ENCODE measurements at places on chromosomes 5 and 9.

DNA sequence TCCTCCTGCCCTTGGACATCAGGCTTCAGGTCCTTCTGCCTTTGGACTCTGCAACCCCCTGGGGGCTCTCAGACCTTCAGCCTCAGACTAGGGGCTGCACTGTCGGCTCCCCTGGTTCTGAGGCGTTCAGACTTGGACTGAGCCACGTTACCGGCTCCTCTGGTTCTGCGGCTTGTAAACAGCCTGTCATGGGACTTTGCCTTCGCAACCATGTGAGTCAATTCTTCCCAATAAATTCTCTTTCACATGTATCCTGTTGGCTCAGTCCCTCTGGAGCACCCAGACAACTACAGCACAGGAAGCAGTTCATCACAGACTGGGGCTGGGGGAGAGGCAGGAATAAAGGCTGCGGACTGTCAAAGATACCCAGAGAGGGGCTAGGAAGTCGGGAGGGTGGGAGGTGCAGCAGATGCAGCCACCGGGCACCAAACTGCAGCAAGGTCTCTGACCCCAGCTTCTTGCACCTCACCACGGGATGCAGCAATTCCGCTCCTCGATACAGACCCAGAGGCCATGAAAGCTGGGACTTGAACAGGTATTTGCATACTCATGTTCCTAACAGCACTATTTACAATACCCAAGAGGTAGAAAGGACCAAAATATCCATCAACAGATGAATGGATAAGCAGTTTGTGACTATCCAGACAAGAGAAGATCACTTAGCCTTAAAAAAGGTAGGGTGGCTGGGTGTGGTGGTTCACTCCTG lies 100.8 kb downstream of the COL23A1 start:
- DNase-seq, result no peak

- no peak for DNase-seq
Observed at GRCh38 chr5:79518718-79519117, 4.8 kb upstream of the HOMER1 start.

DNA sequence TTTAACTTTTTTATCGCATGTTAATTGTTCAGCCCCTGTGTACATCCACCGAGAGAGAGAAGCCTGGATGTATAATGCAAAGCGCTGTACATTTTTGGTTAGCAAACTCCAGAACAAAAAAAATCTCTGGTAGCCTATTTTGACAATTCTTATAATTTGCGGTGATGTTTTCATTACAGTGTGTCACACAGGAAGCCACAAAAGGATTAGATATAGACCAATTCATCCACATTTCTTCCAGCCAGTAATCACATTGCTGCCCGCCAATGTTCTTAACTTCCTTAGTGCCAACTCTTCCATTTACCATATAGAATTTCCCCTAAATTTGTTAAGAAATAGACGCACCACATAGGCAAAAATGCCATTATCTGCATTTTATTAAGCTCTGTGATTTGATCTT lies 435.6 kb downstream of the EFNA5 start:
- no peak for DNase-seq

DNA sequence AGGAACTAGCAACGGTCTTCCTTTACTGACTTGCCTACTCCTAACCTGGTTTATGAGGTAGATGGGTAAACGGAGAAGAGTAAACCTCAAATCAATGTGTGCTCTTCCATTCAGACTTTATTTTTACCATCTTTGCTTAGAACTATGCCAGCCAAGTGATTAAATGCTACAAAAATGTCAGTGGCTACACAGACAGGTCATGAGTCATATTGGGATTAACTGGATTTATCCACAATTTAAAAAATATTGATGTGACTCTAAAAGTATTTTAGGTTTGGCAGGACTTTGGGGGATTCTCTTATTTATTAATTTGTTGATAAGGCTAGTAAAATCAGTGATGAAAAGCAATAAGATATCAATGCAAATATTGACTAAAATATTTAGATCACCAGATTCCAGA lies 275.0 kb downstream of the PLK2 start:
- no peak for DNase-seq
